ENCODE measurements at places on chromosomes 5 and 9.

DNA sequence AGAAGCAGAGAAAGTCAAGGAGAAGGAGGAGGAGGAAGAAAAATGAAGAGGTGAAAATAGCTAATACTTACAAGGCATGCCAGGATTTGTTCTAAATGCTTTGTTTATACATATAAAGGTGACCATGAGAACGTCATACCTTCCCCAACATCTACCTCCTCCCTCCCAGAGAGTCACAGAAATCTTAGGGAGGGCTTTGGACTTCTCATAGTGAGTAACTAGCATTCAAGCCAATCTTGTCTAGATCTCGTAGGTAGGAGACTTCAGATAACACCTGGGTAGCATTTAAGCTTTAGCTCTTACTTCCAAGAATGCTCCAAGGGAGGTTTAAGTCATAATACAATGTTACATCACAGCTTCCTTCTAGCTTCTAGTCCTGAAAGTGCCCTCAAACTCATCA, 36.5 kb upstream of the GPBP1 start:
- no peak for DNase-seq

- DNase-seq: no peak
Measured at GRCh38 chr5:52751137-52751536, 36.6 kb upstream of the ITGA1 start.

DNA sequence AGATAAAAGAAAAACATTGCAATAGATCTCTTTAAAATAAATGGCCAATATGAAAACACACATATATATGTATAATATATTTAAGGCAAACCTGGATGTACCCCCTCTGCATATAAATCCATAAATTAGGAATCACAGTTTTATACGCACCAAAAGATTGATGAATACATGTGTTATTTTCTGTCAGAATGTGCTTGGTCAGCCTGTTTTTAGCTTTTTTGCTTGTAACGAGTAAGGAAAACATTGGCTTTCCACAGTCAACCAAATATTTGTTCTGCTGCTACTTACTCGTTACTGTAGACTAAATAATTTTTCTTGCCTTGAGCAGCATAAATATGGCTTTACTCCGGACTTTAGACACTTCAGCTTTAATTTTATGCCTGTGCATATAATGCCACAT, 173.7 kb downstream of the CWC27 start:
- DNase-seq: no peak

- no peak for DNase-seq
Measured at GRCh38 chr9:131977109-131977838, 102.4 kb downstream of the MED27 start.

GRCh38 chr9:30796764-30797163, 1587.7 kb upstream of the ACO1 start:
- no peak for DNase-seq

Measured in mucosa of descending colon (tissue), 3 donors.